ENCODE measurements at places on chromosomes 2 and 18.

DNA sequence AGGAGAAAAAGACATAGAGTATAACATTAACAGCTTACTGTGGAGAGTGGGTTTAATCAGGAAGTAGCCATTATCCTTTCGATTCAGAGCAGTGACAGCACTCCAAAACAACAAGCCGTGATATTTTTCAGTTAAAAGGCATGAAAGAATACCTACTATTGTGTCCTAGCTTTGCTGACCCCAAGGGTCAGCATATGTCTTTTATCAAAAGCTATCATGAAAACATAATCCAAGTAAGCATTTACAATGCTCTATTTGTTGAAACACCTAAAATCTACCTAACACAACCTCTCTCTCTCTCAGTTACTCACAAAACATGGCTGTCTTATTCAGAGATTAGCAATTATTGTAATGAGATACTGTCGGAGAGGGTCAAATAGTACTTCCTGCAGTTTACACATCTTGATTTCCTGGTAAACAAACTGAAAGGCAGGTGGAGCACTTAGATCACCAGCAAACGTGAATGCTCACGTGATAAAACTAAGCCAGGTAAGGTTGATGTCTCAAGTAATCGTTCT lies 100.0 kb downstream of the BAZ2B start:
- no peak for DNase-seq

DNA sequence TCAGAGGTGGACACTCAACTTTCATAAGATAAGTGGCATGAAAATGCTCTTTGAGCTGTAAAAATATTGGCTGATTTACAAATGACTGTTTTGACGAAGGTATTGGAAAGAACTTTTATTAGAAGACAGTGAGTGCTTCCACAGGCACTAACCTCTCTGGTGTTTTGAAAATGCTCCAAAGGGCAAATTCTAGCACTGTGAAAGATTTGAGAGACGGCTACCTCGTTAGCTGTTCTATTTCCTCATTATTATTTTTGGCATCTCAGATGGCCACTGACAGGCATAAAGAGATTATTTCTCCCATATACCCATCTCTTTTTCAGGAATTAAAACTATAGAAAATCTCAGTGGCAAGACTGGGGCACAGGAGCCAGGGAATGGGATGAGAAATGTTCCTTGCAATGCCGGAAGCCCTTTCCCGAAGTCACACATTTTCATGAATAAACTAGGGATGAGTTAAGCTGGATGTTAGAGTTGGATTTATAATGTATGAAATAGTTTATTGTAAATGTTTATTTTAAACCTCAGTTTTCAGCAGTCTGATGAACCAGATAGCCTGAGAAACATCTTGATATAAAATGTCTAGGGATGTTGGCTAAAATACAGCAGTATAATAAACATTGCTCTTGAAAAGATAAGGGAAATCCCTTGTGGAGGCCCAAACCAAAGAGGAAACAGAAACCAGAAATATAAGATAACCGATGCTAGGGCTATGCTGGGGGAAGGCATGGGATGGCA lies 175.7 kb downstream of the ASB1 start:
- no peak for DNase-seq

DNA sequence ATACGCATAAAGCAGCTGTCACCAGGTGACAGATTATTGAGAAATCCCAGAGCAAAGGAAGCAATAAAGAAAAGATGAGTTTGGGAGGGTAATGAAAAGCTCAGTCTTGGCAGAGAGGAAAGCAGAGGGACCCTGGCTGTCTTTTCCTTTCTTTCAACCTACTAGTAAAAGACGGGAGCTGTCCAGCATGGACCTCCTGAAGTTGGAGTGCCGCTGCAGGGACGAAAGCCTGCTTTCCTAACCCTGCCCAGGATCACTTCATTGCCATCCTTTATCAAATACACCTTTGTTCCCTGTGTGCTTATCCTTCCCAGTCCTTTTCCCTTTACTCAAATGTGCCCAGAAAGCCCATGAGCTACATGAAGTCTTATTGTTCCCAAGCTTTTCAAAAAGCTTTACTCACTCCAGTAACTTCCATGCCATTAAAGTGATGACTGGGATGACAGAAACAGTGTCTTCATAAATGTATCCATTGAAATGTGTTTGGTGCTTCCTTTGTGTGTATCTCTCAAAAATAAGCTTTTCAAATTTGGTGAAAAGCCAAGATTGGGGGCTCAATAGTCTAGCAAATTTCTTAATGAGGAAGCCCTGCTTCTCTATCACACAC lies 3.7 kb upstream of the SPR start:
- DNase-seq = no peak

GRCh38 chr2:171347591-171348032 lies 86.2 kb downstream of the METTL8 start:
- no peak for DNase-seq

DNA sequence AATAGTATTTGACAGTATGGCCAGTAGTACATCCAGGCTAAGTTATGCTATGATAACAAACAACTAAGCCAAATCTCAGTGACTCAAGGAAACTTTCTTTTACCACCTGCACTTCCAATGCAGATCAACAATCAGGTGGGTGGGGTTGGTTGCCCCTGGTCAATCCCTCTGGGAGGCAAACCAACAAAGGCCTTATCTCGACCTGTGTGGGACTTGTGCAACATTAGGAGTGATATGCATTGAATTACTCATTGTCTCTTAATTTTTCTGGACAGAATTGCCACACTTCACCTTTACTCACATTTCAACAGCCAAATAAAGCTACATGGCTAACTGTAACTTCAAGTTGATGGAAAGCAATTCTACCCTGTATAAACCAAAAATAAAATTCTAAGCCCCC lies 1049.3 kb upstream of the CDH2 start:
- DNase-seq = no peak

GRCh38 chr18:40208958-40209357 lies 1746.1 kb upstream of the PIK3C3 start:
- DNase-seq = no peak

DNA sequence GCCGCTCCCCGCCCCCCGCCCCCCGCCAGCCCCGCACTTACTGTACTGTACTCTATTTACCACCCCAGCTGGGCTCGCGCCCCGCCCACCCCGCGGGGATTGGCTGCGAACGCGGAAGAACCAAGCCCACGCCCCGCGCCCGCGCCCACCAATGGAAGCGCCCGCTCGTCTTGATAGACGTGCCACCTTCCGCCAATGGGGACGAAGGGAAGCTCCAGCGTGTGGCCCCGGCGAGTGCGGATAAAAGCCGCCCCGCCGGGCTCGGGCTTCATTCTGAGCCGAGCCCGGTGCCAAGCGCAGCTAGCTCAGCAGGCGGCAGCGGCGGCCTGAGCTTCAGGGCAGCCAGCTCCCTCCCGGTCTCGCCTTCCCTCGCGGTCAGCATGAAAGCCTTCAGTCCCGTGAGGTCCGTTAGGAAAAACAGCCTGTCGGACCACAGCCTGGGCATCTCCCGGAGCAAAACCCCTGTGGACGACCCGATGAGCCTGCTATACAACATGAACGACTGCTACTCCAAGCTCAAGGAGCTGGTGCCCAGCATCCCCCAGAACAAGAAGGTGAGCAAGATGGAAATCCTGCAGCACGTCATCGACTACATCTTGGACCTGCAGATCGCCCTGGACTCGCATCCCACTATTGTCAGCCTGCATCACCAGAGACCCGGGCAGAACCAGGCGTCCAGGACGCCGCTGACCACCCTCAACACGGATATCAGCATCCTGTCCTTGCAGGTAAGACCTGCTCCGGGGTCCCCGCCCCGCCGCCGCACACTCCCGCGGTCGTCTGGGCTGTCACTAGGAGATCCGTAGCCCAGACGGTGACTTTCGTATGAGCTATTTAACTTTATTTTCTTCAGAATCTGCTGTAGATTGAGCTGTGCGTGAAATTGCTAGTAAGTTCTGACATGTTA lies at the start of gene ID2:
Gene ID2, plus strand, starts transcription at position 271 of the 907 bp plus-strand sequence. Its CDS starts 110 bp downstream, at position 381.
- peak; percentile 96 for DNase-seq
